ENCODE measurements at places on chromosomes 2 and 18. TPM values are rescaled to one million over a fixed set of nuclear protein-coding genes. Genes with fewer than 3 reads are reported as not detected.
A peak's percentile ranks its signal among the peaks of the same experiment; 100 is the strongest.

DNA sequence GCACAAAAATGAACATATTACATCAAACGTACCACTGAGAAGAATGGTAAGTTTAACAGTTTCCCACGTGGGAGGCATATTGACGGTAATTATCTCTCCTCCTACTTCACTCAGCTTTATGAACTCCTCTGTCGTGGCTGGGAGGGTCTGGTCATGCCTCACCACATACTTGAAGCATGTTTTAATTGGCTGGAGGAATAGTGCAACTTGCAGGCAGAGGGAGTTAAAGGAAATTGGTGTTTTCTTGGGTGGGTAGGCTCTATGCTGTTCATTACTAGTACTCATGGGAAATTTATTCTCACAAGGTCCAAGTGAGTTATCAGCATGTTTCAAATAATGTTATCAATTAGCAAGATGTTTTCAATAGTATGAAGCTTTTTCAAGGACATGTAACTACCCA lies 767.0 kb downstream of the PLCL1 start:
- DNase-seq, result no peak

DNA sequence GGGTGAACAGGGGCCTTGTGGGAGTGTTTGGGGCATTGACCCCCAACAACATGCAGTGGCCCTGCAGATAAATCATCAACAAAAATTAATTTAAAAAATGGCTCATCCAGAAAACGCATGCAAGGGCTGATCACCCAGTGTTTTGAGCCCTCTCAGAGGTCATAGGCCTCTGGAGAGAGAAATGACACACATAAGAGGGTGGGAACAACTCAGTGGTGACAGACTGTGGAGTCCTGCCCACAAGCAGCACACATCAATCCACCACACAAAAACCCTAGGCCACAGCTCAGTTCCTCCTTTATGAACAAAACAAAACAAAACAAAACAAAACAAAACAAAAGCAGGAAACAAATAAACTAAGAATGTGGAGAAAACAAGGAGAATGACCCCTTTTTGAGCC lies 351.7 kb upstream of the SPHKAP start:
- DNase-seq, result no peak

DNA sequence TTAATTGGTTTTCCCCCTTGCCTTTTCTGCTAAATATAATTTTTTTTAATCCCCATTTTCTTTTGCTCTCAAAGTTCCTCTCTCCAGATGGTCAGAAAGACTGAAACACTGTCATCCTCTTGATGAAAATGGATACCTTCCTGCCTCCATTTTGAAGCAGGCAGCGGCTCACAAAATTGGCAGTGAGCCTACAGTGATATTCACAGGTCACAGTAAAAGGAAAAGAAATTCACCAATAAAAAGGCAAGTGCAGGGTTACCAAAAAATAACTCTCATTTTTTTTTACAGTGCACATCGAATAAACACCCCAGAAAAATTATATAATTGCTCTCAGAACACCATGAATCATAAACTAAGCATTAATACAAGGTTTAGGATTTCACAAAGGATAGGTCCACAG lies 307.5 kb downstream of the TCF4 start:
- DNase-seq, result no peak

DNA sequence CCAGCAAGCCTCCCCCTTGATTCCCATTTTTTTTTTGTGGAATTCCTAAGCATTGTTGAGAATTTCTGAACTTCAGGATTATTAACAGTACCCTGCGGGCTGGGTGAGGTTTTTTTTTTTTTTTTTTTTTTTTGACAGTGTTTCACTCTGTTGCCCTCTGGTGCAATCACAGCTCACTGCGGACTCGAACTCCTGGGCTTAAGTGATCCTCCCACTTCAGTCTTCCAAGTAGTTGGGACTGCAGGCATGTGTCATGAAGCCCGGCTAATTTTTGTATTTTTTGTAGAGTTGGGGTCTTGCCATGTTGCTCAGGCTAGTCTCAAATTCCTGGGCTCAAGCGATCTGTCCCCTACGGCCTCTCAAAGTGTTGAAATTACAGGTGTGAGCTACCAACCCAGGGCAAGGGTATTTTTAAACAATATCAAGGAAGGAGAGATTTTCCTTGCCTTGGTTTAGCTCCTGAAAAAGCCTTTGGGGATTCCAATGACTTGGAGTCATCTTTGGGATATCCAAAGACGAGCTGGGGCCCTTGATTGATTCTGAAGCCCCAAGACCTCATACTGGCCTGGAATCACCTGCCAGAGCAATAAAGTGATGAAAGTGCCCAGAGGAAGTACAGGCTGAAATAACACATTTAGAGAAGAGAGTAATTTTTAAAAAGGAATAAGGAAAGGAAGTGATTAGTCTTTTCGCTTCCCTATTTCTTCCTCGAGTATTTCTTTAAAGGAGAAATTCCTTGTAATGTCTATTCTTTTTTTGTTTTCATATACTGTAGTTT lies 240.2 kb downstream of the TGIF1 start:
- no peak for DNase-seq

- no peak for DNase-seq
Measured at GRCh38 chr2:72573232-72573631, 252.6 kb downstream of the EXOC6B start.

GRCh38 chr18:7619676-7620075 lies 52.6 kb downstream of the PTPRM start:
- no peak for DNase-seq

- no peak for DNase-seq
Measured at GRCh38 chr18:58662118-58662517, 9.1 kb upstream of the MALT1 start.

Gene PTH2R
- total RNA-seq, result not detected

Gene PHLPP1
- total RNA-seq, result 5.9 TPM

Gene CENPA
- total RNA-seq, result not detected

DNA sequence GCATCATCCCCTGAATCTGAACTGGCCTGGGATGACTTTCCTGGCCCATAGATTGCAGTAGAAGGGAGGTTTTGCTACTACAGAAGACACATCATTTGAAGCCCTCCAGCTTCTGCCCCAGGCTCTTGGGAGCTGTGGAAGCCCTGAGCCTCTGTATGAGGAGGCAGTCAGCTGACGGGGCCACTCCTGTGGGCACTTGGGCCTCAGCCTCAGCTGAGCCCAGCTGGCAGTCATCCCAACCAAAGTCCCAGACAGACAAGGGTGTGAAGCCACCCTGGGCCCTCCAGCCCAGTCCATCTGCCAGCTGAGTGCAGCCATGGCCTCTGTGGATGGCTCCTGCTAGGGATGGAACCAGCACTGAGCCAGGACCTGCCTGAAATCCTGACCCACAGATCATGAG lies 502.3 kb upstream of the HS6ST1 start:
- no peak for DNase-seq

Gene FSHR
- total RNA-seq, result 0.20 TPM

DNA sequence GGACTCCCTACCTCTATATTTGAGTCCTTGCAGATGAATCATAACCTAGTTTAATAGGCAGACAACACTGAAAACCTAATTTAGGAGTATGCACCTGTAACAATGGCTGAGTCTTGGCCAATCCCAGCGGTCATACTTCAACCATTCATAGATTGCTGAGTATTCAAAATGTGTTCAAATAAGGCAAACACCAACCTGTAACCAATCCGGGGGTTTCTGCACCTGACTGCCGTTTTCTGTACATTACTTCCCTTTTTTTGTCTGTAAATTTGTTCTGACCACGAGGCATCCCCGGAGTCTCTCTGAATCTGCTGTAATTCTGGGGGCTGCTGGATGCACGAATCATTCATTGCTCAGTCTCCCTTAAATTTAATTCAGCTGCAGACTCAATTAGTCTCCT lies 338.6 kb downstream of the STK39 start:
- DNase-seq, result no peak

- DNase-seq, result no peak
Measured at GRCh38 chr18:79365701-79366100, 30.0 kb upstream of the NFATC1 start.

Gene SCN3A
- 0.84 TPM for total RNA-seq

Gene CSRNP3
- total RNA-seq, result 4.2 TPM

GRCh38 chr2:65017335-65017734 lies 28.1 kb downstream of the SLC1A4 start:
- no peak for DNase-seq

- DNase-seq, result no peak
Measured at GRCh38 chr2:98334439-98335078, 11.7 kb upstream of the CNGA3 start.

Gene APLF
- total RNA-seq, result 3.9 TPM

DNA sequence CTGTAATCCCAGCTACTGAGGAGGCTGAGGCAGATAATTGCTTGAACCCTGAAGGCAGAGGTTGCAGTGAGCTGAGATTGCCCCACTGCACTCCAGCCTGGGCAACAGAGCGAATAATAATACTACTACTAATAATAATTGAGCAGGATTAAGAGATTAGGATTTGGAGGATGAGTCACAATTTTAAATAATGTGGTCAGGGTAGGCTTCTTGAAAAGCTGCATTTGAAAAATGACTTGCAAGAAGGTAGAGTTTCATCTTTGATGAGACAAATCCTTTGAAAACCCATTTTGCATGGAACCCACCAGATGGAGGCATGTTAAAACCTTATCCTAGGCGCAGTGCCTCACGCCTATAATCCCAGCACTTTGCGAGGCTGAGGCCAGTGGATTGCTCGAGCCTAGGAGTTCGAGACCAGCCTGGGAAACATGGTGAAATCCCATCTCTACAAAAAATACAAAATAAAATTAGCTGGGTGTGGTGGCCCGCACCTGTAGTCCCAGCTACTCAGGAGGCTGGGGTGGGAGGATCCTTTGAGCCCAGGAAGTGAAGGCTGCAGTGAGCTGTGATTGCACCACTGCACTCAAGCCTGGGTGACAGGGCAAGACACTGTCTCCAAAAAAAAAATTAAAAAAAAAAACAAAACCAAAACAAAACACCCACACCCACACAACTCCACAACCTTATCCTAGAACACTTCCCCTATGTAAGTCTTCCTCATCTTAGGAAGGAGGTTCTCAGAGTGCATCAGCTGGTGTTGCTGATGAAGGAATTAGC lies 3.3 kb upstream of the ATP8B1 start:
- DNase-seq, result no peak

GRCh38 chr2:226835420-226835795 lies 446 bp upstream of the RHBDD1 start:
- no peak for DNase-seq

DNA sequence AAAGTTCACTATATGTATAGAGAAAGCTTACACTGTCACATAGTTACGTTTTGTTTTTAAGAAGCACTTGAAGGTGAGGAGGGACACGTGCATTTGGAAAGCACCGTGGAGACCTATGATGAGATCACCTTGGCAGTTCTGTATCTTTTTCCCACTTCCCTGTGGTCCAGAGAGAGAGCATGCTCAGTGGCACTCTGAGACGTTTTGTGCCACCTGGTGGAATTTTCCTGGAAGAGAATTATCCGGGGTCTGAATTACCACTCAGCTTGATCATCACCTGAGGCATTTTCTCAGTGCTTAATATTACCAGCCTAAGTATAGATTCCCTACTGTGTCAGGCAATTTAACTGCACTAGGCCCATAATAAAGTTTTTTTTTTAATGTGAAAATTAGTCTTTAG lies 469.4 kb upstream of the SMIM21 start:
- DNase-seq, result no peak

Gene M1AP
- total RNA-seq, result not detected

Gene FRZB
- 1.1 TPM for total RNA-seq

DNA sequence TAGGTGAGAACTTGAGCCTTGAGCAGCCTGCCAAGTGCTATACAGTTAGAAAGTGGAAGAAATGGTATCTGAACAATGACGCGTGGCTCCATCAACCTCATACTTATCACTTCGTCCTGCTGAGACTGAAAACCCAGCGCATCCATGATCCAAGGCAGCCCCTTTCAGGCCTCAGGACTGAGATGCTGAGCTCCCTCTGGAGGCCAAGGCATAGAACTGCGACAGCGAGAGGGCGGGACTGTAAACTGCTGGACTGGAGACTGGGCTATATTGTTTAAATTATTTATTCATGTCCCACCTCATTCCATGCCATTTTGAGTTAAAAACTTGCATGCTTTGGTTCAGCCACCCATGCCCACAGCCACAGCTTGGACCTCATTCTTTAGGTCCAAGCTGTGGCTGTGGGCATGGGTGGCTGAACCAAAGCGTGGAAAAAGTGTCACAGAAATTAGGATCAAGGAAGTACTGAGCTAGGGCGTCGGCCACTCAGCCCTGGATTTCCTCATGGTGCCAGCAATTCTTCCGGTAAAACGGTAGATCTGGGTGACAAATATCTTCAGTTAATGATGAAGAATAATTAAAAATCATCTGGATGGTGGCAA lies 195.5 kb downstream of the L3MBTL4 start:
- peak; percentile 34 for DNase-seq

Gene PROC
- total RNA-seq, result not detected

- DNase-seq, result no peak
Measured at GRCh38 chr18:23879966-23880565, 134.5 kb upstream of the TTC39C start.

Gene CNDP1
- not detected for total RNA-seq

GRCh38 chr2:112623913-112624777 lies 21.6 kb upstream of the SLC20A1 start:
- DNase-seq, result peak; percentile 35

- no peak for DNase-seq
Measured at GRCh38 chr2:181742922-181743722, 62.8 kb upstream of the NEUROD1 start.

- no peak for DNase-seq
Measured at GRCh38 chr18:26646901-26647300, 98.5 kb upstream of the KCTD1 start.

DNA sequence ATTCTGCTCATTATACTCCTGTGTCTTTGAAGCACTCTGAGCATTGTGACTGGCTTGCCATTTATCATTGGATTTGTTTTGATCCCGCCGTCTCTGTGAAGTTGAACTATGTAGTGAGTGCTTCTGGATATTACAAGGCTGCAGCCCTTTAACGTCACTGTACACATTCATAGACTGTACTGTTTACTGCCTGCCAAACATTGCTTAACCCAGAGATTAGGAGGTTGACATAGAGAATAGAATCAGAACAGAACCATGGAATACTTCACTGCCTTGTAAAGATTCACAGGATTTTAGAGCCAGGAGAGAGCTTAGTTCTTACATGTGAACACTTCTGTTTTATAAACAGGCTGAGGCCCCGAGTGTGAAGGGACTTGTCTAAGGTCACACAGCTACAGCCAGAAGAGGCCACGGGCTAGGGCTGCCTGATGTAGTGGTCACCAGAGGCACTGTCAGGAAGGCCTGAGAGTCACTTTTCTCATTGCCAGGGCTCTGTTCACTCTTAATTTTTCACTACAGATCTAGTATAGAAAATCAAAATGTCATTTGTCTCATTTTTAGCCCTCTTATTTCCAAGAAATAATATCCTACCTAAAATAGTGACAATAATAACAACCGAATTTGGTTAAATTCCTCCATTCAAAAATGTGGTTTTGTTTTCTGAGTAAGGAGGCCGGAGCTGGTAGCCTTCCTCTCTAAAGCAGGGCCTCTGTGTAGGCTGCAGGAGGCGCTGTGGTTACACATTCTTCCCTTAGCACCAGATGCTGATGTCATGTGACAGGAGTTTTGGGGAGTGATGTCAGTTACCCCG lies 87.9 kb downstream of the UGGT1 start:
- peak; percentile 59 for DNase-seq

- no peak for DNase-seq
Measured at GRCh38 chr2:3656762-3657721, 958 bp upstream of the ALLC start.

Gene LGALSL
- 5.8 TPM for total RNA-seq

Gene MYCN
- 0.45 TPM for total RNA-seq

GRCh38 chr18:61750840-61751668 lies 141.8 kb downstream of the RNF152 start:
- no peak for DNase-seq

Gene RESP18
- total RNA-seq, result not detected

Gene DQX1
- not detected for total RNA-seq

Measured in left ventricle myocardium superior (tissue), 1 donor.